Omental fat pad (tissue), 4 donors: ENCODE measurements at places on chromosomes 3 and 15.
A peak's percentile ranks its signal among the peaks of the same experiment; 100 is the strongest.

DNA sequence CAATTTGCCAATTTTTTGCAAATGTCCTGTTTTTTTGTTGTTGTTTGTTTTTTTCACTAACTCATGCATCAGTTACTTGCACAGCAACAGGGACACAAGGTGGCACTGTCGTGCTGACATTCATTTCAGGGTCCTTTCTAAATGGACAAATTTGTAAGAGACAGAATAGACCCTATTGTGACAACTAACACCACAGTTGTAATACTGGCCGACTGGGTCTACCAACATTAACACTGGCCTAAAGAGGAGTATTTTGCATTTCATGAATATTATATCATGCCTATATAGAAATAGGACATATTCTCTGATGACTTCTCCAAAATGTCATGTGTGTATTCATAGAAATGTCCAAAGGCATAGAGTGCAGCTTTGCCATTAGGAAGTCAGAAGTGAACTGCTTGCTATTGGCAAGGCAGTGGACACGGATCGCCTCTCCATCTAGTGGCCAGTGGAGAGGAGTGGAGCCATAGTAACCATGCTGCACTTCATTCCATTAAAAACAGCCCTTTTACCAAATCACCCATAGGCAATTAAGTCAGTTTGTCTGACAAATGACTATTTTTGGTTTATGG, 54.8 kb downstream of the ZBTB20 start:
- DNase-seq: no peak

GRCh38 chr3:114697401-114697800, 403.6 kb downstream of the TIGIT start:
- DNase-seq: no peak

DNA sequence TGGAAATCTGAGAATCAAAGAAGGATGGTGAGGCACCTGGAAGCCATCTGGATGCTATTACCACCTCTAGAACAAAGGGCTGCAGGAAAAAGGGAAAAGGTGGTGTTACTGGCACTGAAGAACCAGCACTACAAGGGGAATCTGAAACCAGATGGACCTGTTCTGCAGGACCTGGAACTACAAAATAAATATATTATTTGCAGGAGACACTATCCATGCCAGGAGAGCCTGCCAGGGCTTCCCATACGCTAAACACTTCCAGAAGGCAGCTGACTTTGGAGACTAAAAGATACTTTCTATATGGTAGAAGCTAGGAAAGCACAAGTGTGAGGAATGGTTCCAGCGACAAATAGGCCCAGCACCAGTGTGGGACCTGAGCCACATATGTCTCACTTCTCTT, 83.4 kb upstream of the POU1F1 start:
- DNase-seq: no peak

- no peak for DNase-seq
Measured at GRCh38 chr3:197238842-197239241, 59.6 kb downstream of the DLG1 start.

DNA sequence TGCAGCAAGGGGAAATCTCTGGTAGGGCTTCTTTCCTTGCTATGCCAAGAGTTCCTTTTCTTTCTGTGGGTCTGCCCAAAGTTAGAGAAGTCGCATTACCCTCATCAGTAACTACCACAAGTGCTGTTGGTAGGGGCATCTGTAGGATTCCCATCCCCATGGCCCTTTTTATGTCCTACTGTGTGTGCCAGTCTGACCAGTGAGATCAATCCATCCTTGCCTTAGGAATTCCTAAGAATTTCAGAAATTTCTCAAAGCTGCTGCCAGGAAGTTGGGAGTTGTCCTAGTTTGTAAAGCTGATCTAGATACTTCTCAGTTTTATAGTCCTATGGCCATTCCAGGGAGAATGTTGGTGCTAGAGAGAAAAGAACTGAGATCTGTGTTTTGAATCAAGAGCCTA, 36.5 kb downstream of the SH3GL3 start:
- DNase-seq: no peak

GRCh38 chr3:140883428-140884040, 58.1 kb upstream of the SLC25A36 start:
- DNase-seq: no peak

DNA sequence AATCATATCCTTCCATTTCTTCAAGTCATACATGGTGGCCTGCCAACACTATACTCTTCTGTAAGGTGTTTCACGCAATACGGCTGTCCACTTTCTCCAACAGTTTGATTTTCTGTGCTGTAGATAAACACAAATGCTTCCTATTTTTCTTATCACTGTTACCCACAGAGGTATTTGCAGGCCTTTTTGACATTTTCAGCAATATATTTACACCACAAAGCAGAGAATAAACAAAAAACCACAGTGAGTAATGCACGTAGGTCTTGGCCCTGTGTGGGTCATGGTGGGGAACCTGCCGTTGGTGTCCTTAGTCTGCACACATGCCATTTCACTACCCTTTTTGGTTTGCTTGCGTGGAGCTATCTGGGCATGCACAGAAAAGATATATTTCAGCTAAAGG, 59.5 kb downstream of the LRRC28 start:
- DNase-seq: no peak

DNA sequence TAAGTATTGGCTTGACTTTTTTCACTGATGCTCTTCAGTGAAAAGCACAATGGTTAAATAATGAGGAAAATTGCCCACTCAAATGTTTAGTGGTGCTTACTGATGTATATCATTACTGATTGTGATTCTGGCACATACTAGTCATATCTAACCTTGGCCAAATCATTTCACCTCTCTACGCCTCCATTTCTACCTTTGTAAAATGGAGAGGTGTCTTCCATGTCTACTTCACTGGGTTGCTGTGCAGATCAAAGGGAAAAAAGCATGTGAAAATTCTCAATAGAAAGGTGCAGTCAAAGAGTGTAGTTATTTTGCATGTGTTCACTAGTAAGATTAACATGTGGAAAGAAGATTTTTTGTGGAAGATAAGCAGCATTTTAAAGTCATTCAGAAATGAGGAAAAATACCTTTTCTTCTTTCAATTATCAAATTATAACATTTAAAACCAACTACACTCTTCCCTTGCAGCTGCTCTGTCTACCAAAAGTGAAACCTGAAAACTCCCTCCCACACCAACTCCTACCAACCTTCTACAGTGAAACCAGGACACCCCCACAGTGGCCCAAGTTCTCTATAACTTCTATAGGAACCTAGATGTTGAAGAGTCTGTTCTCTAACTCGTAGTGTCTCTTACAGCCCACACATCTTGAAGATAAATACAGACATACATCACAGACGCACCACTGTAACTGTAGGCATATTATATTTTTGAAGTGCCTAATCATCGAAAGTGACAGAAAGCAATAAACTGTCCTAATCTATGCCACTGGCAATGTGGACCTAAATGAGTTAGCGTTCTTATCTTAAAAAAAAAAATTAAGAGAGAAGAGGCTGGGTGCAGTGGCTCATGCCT, 1.4 kb downstream of the CD200R1 start:
- no peak for DNase-seq

- DNase-seq: no peak
Measured at GRCh38 chr15:63329567-63330350, 51.9 kb downstream of the CA12 start.

DNA sequence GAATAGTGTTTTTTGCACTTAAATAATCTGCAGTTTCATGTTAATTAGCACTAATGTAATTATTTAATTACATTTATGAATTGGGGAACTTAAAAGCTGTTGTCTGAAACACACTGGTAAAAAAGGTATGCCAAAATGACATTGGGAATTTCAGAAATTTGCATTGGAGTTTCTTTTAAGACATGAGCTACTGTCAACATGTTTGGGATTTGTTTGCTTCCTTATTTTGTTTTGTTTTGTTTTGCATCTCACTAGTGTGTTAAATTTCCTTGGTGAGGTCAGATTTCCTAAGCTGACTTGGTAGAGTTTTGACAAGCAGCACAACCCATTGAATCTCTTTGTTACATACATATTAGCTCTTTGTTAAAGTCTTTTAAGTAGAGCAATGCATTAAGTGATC, 119.4 kb downstream of the IQCH start:
- DNase-seq: no peak

DNA sequence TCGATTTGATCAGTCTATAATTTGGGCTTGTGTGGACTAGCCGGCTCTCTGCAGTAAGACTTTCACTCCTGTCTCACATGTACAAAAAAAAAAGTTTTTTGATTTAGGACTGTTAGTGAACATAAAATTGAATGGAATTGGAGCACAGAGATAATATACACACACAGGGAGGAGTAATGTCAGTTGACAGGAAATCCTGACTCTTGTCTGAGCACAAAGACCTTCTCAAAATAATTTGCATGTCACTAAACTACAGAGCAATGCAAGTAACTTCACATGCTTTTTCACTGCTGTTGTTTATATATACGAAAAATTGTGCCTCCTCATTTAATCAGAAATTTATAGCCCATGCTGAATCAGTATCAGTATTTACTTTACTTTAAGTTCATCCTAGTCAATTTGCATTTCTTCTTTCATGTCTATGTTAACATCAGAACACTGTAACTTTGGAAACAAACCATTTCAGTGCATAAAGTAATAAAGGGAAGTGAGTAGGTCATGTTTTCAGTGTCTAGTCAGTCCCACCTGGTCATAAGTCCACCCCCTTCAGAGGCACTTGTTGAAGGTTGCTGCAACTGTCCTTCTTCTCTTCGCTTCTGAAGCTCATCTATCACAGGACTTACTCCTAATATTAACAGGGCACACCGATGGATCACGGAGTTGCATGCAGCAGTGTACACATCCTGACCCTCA, 115.8 kb downstream of the FBXL22 start:
- no peak for DNase-seq

DNA sequence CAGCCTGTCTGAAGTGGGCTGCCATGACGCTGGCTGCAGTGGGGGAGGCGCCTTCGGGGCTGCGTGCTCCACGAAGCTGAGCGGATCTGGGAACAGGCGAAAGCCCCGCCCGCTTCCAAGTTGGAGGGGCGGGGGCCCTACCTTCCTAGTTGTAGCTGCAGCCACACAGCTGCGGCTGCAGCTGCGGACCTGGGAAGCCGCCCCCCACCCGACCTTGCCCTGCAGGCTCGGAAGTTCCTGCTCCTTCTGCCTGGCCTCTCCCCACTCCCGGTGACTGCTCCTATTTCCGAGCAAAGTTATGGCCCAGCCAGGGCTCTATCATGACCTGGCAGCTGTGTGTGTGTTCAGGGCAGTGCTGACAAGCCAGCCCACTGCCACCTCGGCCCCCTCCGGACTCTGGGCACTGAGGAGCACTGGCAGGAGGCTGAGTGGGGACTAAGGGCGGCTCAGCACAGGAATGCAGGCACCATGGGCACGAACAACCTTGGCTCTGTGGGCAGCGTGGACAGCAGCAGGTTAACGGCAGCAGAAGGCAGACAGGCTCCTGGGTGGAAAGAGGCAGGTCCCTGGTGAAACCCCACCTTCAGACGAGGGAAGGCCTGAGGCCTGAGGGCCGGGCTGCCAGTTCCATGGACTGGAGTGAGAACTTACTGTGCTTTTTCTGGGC, 352.4 kb upstream of the TMCO5A start:
- DNase-seq: no peak

DNA sequence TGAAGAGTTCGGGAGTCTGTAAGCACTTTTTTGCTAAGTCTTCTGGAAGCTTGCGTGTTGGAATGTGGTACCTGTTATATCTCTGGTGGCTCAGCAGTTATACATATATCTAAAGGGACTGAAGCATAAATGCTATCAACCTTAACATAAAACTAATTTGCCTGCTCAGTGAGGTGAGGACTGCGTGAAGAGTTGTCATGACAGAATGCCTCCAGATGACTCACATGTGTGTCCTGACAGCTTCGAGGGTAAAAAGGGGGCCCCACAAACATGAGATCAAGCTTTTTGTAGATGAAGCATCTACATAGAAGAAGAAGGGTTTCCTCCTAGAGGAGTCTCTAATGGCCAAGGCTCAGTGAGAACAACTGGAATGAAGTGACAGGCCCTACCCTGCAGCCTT, 88.8 kb upstream of the C3orf80 start:
- DNase-seq: no peak

DNA sequence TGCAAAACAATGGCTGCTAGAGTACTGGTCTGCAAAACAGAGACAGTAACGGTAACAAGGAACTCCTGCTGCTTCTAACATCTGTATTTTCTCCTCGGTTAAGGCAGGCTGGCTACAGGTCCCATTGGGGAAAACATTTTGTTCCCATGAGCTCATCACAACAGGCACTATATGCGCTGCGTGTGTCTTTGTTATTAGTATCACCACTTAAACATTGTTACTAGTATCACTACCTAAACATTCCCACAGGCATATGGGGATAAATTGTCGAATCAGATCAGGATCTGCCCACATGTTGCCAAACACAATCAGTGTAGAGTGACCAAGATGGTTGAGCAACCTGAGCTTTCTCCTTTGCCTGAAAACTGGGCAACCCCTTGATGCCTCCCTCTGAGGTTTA, 77.2 kb downstream of the TOP2B start:
- DNase-seq: no peak

GRCh38 chr3:97954228-97954827, 17.9 kb downstream of the RIOX2 start:
- DNase-seq: no peak

- no peak for DNase-seq
Measured at GRCh38 chr15:66269326-66270090, 16.0 kb upstream of the MEGF11 start.

- DNase-seq: no peak
Measured at GRCh38 chr15:80216911-80217310, 35.1 kb downstream of the CTXND1 start.

DNA sequence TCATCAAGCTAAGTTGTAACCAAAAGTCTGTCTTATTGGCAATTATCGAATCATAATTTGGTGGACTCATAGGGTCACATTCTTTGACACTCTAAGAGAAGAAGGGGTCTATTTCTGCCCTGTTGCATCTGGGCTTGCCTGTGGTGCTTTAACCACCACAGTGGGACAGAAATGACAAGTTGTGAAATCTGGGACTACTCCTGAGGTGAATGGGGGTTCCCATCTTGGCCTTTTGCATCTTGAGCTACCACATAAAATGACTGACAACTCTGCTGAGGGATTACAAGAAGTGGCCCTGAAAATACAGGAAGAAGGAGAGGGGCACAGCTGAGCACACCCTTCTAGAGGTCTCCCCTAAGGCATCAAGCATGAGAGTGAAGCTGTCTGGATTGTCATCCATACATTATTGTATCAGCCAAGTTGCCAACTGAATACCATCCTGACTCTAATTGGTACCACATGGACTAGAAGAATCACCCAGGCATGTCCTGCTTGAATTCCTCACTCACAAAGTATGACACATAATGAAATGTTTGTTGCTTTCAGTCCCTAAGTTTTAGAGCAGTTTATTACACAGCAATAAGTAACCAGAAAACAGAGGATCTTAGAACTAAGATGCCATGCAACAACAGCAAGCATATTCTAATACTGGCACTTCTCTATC, 306.5 kb downstream of the ROBO1 start:
- DNase-seq: no peak

- peak; percentile 34 for DNase-seq
Measured at GRCh38 chr15:38354315-38354929, 99.5 kb upstream of the FAM98B start.

DNA sequence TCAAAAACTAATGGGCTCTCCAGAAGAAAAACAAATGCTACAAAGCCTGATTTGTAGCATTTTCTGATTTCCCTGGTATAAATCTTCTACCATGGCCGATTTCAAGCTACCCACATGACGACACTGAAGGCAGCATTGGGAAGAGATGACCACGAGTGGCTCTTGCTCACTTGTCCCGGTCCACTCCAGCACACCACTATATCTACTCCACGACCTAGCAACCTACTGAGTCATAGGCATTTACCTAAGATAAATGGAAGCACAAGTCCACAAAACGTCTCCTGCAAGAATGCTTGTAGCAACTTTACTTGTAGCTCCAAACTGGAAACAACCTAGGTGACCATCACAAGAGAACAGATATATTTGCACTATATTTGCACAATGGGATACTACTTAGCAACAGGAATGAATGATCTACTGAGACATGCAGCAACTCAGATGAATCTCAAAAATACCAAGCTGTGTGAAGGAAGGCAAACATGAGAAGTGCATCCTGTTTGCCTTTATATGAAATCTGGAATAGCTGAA, 60.8 kb upstream of the HES1 start:
- no peak for DNase-seq
